ENCODE measurements at places on chromosomes 16 and 17.

- DNase-seq: no peak
Observed at GRCh38 chr17:17275971-17276370, 5.1 kb downstream of the COPS3 start.

DNA sequence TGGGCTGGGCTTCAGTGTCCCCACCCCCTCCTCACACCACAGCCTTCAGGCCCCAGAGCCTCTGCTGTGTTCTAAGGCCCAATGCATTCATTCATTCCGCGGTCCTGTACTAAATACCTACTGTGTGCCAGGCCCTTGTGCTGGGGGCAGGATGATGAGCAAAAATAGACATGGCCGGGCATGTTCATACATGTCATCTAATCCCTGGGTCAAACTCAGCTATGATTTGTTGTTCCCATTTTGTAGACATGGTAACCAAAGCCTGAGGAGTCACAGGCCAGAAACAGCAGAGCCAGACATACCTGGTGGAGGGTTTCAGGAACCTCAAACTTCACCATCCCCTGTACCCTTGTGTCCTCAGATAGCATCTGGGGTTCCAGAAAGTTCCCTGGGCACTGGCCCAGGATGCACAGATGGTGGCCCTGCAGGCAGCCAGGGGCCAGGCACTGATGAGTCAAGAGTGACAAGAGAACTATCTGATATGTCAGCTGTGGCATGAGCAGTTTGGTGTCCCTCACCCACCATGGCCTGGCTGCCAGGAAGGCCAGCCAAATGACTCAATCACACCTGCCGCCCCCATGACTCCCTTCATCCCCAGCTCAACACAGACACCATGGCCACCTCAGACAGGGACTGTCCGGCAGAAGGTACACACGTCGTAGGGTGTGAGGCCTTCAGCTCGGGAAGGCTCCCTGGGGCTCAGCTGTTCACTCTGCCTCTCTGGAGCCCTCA lies 2.7 kb upstream of the RRAD start:
- no peak for DNase-seq

DNA sequence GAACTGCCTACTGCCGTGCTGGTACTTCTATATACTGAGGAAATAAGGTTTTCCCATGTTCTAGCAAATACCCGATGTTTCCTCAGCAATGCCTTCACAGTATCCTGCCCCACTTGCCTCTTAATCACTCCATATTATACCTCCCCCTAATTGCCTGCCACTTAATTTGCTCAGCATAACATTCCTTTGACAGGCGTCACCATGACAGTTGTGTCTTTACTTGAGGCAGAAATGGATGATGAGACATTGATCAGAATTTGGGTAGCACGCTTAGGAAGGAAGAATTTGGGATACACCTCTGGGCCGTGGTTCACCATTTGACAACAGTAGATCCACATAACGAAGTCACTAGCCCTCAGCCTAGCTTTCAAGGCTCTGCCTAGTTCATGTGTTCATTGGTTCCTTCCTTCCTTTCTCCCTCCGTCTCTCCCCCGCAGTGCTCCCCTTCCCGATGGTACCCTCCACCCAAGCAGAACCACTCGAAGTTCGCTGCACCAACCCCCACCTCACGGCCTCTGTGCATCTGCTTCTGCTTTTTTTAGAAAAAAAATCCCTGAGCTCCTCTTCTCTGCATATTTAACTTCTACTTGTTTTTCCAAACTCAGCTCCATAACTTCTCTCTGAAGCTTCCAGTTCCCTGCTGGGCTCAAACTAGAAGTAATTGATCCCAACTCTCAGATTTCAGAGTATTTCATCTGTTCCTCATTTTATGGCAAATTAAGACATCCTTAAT lies 19.4 kb downstream of the IQCK start:
- DNase-seq: no peak

DNA sequence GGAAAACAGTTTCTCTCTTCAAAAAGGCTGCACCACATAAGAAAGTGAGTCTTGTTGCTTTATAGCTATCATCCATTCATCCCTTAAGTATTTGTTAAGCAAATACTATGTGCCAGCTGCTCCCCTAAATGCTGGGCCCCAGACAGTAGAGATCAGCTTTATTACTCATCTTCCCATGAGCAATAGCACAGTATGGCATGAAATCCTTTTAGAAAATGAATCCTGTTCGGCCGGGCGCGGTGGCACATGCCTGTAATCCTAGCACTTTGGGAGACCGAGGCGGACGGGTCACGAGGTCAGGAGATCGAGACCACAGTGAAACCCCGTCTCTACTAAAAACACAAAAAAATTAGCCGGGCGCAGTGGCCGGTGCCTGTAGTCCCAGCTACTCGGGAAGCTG lies 99.5 kb downstream of the MYO1D start:
- no peak for DNase-seq

GRCh38 chr17:17350491-17351355 lies 47.5 kb downstream of the NT5M start:
- no peak for DNase-seq

GRCh38 chr16:54158986-54159385 lies 127.6 kb downstream of the IRX3 start:
- no peak for DNase-seq

- DNase-seq: peak; percentile 19
Observed at GRCh38 chr16:89031715-89032659, 55.0 kb upstream of the CBFA2T3 start.

DNA sequence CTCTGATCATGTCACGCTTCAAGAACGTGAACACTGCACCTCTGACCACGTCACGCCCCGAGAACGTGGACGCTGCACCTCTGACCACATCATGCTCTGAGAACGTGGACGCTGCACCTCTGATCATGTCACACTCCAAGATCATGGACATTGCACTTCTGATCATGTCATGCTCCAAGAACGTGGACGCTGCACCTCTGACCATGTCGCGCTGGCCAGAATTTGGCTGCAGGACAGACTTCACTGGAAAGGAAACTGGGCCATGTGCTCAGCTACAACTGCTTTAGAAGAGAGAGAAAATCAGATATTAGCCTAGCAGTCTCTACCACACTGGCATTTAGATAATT lies 182.7 kb downstream of the RPTOR start:
- no peak for DNase-seq

DNA sequence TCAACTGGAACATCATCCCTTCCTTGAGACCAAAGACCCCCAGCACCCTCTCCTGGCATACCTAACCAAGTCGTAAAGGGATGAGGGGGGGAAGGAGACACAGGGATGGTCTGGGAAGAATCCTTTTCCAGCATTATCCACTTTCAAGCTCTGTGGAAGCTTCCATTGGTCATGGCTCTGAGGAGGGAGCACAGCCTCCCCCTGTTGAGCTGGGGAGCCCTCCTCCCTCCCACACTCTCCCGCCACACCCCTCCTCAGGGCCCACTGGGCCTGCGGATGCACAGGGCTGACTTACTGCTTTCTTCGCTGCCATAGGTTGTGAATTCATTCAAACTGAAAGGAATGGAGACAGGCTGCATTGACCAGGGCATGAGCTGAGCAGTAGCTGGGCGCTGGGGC lies 12.4 kb downstream of the CSF3 start:
- DNase-seq: no peak

- DNase-seq: no peak
Observed at GRCh38 chr16:54245788-54246453, 40.7 kb downstream of the IRX3 start.

- no peak for DNase-seq
Observed at GRCh38 chr17:82457929-82458178, 687 bp upstream of the NARF start.

- DNase-seq: no peak
Observed at GRCh38 chr16:54443352-54443751, 156.8 kb upstream of the IRX3 start.

DNA sequence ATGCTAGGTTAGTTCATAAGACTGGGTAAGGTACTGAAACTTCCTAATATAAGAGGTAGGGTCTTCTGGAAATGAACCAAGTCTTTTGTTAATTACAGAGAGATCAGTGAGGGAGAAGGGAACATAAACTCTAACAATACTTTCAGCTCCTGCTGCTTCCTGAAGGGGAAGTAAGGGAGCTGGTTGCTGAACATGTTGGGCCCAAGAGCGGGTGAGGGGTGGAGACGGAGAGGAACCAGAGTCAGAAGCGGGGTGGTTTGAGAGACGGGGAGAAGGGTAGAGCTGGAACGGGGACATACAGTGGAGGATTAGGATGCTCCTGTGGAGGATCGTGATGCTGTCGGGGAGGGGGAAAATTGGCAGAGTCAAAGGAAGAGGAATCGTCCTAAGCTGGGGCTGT lies 11.5 kb upstream of the ZNF747 start:
- no peak for DNase-seq

DNA sequence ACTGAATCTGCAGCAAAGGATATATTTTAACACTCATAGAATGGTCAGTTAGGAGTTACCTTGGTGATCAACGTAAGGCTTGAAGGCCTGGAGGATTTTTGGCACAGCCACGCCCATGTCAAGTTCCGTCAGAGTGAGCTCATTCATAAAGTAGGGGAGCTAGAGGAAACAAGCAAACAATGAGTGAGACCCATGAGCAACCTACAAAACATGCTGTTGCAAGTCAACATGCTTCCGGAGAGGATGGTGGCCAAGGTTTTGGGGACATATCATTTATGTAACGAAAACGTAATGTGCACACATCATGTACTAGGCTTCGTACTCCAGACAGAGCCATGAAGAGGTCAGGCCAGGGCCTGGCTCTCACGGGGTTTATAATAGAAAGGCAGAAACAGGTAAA lies 41.1 kb upstream of the ERN1 start:
- DNase-seq: no peak

DNA sequence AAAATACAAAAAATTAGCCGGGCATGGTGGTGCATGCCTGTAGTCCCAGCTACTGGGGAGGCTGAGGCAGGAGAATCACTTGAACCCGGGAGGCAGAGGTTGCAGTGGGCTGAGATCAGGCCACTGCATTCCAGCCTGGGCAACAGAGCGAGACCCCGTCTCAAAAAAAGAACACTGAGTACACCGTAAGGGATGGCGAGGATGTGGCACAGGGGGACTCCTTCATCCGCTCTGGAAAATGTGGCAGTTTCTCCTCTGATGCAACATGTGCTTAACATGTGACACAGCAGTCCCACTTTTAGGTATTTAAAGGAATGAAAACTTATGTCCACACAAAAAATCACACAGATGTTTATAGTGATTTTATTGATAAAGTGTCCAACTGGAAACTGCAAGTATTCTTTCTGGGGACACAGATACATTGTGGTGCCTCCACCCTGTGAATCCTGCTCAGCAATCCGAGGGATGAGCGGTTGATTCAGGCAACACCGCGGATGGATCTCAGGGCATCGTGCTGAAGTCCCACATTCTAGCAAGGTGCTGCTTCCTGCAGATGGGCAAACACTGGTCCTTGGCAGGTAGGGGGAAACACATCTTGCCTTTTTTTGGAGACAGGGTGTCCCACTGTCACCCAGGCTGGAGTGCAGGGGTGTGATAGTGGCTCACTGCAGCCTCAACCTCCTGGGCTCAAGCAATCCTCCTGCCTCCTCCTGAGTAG lies 3.5 kb upstream of the C16orf95 start:
- no peak for DNase-seq

GRCh38 chr17:57530026-57530425 lies 215.1 kb downstream of the CCDC182 start:
- no peak for DNase-seq

GRCh38 chr17:72053449-72053848 lies 67.4 kb upstream of the SOX9 start:
- no peak for DNase-seq

- DNase-seq: no peak
Observed at GRCh38 chr17:20914658-20915057, 128.2 kb downstream of the USP22 start.

DNA sequence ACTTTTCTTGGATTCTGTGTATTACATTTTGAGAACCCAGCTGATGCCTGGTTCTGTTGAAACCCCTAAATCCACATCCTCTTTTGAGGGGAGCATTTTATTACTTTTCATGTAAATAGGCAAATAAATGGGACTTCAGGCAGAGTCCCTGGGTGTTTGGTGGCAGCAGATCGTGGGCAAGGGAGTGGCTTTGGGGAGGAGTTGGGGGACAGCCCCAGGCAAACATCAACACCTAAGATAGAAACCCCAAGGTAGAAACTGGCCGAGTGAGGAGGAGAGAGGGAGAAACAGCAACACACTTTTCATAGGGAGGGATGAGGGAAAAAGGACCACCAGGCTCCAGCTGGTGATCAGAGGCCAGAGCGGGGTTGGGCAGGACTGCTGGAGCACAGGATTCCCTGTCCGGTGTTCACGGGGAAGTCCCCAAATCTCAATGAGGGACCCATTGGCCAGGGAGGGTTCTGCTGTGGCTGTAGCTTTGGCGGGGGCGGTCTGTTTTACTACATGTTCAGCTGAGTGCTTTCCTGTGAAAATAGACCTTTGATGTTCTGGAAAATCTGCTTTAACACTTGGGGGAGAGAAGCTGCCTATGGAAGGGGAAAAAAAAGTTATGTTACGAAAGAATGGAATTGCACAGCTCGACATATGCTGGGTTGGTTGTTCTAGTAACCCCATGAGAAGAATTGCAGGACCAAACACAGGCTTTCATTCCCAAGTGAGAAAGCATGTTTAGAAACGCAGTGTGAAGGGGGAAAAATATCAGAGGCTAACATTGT lies 46.6 kb downstream of the MSI2 start:
- DNase-seq: no peak

GRCh38 chr16:1820946-1821290 lies 5.7 kb downstream of the HAGH start:
- DNase-seq: no peak

GRCh38 chr16:75593825-75594820 lies 27.9 kb downstream of the GABARAPL2 start:
- DNase-seq: no peak

DNA sequence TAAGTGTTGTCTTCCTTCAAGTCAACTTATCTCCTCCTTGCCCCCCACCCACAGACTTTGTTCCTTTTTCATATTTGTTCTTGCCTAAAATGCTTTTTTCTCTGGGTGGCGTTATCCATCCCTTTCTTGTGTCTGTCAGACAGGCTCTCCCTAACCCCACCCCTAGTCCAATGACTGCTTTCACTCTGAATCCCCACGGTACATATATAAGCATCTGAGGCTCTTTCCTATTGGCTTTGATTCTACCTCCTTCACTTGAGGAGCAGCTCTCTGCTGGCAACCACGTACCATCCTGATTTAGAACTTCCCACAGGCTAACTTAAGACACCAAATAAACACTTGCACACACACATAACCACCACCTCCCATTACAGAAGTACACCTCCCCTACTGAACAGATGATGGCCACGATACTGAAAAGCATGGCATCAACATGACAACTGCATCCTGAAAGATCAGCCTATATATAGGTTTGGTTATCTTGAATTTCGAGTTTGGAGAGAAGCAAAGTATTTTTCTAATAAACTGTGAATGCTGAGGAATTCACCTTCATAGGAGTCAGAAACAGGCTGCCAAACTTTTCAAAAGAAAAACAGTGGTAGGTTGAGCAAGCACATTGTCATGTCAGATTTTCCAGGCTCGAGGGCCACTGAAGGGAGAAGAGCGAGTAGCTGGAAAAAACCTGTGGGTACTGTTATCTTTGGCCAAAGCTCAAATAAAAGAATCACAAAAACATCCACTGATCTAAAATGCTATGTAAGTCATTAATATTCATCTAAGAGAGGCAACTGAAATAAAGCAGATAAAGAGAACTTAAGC lies 24.3 kb downstream of the STAT3 start:
- no peak for DNase-seq
